Activated CD4-positive, CD25-positive, alpha-beta regulatory T cell treated with anti-CD3 and anti-CD28 coated beads, Interleukin-2, amount 50 U/mL, for 16 hours (primary cell): ENCODE measurements at places on chromosomes 3 and 15.

GRCh38 chr3:113055961-113056360, 65.2 kb downstream of the GTPBP8 start:
- DNase-seq = no peak

- DNase-seq = no peak
Measured at GRCh38 chr15:34122771-34123183, 20.9 kb downstream of the PGBD4 start.

- DNase-seq = no peak
Measured at GRCh38 chr3:158642005-158642404, 2.3 kb upstream of the GFM1 start.

- no peak for DNase-seq
Measured at GRCh38 chr3:14424711-14425580, 22.5 kb downstream of the SLC6A6 start.

DNA sequence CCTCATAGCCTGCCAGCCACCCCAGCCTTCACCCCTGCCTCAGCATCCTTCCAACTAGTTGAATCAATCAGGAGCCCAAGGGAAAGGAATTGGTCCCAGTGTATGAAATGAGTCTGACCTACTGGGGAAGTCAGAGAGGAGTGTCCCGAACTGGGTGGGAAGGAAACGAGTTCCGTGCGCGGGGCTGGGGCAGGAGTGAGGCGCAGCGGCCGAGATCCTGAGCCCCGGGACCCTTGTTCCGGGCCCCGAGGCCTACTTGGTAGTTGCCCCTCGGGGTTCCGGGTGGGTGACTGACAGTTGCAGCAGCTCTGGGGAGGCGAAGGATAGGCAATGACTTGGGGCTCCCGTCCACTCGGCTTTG, 1.1 kb upstream of the PLCL2 start:
- DNase-seq = no peak

DNA sequence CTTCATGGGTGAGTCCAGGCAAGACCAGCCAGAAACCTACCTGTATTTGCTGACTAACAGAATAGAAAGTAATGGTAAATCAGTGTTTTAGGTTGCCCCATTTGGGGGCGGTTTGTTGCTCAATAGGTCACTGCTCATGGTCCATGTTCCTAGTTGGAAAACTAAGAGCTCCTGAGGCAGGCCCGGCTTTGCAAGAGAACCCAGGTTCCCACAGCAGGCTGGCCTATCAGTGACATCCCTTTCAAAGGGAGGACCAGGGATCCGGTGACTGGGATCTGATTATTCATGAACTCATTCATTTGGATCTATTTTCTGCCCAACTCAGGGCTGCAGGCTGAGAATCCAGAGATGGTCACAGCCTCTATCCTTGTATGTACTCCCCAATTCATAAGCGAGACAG, 163.9 kb downstream of the WNT7A start:
- DNase-seq = no peak

GRCh38 chr3:27714146-27714526, 8.0 kb downstream of the EOMES start:
- DNase-seq = no peak

DNA sequence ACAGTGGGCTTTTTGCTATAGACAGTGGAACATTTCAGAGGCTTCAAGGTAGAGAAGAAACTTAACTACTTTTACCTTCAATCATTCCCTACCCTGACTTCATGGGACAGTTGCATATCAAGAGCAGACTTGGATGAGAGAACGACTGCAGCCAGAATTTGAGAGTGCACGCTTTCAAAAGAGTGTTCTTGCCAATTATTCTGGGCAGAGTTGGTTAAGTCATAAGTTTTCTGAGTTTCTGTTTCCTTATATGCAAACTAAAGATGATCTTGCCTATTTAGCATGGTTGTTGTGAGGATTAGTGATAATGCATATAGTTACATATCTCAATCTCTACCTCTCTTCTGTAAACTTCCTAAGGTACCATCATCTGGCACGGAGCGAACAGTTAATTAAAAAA, 7.6 kb downstream of the SLC9A9 start:
- DNase-seq = no peak

- no peak for DNase-seq
Measured at GRCh38 chr3:129101370-129102138, 20.1 kb downstream of the RAB43 start.

DNA sequence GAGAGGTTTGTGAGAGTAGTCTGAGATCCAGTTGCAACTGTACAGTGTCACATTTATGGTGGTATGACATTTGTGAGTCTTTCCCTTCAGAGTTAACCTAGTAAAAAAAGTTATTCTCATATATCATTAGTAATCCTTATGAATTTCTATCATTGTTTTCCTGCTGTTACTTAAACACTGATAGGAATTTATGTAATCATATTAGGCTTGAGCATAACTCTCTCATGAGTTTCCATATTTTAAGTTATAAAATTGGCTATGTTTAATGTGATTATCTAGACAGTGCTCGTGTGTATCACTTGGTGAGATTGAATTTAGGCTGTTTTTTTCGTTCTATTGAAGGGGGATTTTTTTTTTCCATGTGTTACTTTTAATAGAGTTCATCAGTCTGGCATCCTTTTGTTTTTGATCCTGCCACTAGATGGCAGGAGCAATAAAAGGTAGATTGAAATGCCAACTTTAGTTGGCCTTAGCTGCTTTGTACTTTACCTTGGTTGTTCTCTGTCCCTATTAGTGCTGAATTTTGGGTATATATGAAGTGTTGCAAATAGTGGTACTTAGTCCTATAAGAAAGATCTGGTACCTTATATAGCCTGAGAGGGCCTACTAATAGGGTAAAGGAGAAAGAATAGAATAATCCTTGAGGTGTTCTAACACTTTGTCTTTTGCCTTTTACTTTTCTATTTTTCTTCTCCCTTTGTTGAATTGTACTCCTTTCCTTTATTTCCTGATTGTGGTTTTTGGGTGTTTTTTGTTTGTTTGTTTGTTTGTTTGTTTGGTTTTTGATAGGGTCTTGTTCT, 17.9 kb downstream of the STT3B start:
- no peak for DNase-seq

DNA sequence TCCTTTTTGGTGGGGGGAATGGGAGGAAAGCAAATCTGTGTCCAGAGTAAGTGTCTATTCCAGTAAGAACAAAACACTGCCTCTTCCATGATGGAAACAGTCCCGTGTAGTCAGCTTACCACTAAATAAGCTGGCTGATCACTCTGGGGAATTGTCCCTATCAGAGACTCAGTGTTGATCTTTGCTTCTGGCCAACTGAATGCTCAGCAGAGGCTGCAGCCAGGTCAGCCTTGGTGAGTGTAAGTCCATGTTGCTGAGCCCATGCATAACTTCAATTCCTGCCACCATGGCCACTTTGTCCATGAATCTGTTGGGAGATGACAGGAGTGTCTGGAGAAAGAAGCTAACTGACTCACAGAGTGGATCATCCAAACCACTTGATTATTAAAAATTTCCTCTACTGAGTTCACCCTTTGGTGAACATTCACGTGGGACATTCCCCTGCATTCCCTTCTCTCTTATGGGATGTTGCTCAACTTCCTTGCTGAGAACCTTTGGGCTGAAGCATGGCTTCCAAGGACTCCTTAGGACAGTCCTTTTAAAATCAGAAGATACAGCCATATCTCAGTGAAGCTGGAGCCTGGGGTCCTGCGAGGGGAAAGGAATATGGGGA, 33.9 kb upstream of the XCR1 start:
- DNase-seq = no peak

DNA sequence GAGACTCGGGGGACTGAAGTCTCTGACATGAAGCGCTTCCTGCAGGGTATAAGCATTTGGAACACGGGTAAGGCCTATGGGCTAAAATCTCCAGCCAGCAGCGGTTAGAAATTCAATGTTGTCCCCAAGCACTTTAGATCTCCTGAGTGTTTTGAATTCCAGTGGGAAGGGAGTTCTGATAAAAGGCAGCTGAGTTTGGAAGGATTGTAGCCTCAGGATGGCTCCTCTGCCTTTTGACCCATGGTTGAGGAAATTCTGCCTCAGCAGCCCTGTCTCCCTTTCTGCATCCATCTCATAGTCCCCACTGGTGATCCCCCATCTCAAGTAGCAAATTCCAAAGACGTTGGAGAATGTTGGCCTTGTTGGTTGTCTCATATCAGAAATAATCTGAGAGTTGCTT, 24.2 kb upstream of the HACD2 start:
- no peak for DNase-seq

- DNase-seq = no peak
Measured at GRCh38 chr3:4251412-4251811, 51.8 kb upstream of the SETMAR start.

DNA sequence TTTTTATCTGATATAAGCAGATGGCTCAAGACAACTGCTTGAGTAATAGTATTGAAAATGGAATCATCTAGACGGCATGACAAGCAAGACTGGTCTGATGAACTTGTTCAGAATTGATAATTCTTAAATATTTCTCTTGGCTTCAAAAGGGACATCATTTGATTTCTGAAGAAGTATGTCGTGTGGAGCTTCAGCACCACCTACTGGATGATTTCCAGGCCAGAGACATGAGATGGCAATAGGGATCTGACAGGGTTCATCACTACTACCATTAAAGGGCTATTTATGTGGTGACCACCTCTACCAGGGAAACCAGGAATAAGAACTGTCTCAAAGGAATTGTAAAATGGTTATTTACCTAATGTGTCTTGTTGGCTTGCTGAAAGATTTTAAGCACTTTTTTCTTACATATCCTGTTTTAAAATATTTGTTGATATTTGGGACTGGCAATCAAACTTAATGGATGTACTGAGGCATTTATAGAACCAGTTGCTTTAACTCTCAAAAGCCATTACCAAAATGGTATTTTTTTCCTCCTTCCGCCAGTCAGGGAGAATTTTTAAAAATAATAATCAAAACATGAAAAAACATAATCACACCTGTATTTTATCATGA, 99.5 kb upstream of the FAM98B start:
- peak; percentile 10 for DNase-seq

DNA sequence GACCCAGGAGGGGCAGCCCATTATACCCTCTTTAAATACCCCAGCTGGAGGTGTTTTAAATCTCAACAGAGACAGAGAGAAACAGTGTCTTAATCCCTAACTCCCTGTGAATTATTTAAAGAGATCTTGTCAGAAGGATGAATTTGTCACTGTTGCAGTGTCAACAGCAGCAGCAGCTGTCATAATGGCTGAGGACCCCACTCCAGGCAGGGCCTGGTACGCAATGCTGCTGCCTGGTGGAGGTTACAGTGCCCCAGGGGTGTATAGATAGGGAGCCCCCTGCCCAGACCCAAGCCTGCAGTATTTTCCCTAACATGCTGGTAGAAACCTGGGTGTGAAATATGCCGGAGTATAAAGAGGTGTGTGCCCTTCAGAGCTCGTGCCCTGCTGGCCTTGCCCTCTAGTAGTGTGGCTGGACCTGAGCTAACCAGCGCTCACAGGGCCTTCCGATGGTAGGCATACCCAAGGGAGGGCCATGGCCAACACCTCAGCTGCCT, 143.0 kb downstream of the EPHB1 start:
- DNase-seq = no peak

DNA sequence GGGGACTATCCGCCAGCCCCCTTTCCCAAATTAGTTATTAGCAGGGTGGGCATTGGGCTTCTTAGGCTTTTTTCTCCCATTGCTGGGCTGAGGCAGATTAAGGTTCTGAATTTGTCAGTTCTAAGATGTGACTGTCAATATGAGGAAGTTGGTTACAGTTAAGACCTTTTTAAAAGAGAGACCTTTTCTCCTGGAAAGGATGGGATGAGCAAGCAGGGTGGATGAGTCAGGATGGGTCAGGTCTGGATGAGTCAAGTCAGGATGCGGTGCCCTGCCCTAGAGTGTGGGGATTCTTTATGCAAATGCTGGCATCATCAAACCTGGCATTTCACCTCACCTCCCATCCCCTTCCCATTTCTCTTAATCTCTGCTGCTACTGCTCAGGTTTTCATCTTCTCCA, 1.9 kb downstream of the AEN start:
- DNase-seq = no peak

- DNase-seq = no peak
Measured at GRCh38 chr15:90840954-90841353, 27.4 kb upstream of the FURIN start.

DNA sequence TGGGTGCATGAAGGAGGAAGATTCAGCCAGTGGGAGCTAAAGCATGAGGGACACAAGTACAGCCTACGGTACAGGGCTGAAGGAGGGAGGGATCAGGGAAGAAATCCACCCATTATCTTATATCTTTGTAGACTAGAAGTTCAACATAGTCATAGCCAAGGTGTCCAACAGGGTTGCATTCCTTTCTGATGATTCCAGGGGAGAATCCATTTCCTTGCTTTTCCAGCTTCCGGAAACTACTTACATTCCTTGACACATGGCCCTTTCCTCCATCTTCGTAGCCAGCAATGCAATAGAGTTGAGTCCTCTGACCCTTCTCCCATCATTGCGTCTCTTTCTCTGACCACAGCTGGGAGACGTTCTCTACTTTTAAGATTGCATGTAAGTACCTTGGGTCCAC, 471.0 kb upstream of the SEMA6D start:
- DNase-seq = no peak

DNA sequence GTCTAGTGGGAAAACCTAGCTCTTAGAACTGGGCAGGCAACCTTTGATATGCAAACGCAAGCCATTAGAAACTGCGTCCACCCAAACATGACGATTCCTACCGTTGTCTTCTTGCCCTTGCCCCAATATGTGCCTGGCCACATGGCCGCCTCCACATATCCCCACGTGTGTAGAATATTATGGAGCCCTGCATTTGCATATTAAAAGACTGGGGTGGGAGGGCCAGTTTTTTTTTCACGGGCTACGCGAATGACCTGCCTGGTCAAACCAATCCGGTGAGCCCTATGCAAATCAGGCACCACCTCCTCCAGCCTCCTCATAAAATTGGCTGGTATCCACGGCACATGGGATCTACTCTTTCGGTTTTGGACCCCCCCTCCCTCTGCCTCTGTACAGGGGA, 381.0 kb upstream of the RGMA start:
- no peak for DNase-seq

DNA sequence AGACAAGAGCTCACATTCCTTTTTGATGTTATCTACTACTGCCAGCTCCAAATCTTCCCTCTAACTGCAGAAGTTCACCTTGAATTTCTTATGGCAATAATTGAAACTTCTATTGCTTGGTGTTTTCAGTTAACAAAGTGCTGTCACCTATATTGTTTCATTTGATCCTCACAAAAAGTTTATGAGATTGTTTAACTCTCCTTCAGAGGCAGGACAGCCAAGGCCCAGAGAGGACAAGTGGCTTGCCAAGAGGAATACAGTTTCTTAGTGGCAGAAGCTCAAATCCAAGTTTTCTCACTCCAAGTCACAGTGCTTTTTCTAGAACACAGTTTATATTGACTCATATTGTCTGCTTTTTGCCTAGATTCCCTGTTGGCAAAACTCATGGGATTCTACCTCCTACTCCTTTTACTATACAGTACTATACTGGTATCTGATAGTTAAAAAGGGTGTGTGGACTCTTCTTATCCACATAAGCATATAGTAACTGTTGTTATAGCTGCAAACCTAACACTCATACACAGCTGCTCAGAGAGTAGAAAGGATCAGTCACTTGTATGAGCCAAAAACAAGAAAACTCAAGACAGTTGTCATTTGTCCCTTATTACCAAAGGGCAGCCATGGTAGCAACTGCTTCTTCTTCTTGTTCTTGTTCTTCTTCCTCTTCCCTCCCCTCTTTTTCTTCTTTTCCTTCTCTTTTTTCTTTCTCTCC, 15.9 kb downstream of the TM4SF4 start:
- DNase-seq = no peak
